Activated CD4-positive, alpha-beta T cell treated with anti-CD3 and anti-CD28 coated beads for 1 hour (primary cell): ENCODE measurements at places on chromosomes 12 and 14.

DNA sequence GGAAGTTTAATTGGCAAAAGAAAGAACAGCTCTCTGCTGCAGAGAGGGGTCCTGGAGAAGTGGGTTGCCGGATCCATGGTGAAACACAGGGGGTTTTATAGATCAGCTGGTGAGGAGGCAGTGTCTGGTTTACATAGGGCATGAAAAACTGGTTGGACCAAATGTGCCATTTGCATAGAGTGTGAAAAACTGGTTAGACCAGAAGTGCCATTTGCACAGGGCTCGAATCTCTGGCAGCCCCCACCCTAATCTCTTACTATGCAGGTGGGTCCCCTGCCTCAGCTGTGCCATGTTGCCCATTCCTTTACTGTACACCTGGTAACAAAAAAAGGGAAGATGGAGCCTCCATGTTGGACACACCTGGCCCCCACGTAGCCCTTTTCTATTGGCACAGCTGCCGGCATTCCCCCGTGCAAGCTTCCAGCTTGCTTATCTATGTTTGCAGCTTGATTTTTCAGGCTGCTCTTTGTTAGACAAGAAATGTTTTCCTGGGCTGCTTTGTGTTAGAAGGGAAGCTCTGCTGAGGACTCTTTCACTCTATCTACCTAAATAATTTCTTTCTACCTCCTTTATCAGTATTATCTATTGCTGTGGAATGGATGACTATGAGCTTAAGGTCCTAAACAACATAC, 61.1 kb upstream of the TMEM132D start:
- DNase-seq = no peak

DNA sequence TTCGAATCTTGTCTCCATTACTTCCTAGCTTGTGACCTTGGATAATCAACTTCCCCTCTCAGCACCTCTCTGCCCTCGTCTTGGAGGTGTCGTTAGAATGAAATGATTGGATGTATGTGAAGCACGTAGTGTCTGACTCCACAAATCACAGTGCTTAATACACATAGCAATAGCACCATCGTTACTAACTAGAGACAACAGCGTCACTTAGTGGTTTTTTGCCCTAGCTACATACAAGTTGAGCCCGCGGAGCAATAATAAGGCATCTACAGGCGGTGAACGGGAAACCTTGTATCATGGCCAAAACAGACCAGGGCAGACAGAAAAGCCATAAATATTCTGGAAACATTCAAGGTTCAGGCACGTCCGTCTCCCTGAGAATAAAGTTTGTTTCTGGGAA, 154.9 kb downstream of the ASCL4 start:
- no peak for DNase-seq

GRCh38 chr12:115942346-115942745, 335.1 kb downstream of the MED13L start:
- DNase-seq = no peak

DNA sequence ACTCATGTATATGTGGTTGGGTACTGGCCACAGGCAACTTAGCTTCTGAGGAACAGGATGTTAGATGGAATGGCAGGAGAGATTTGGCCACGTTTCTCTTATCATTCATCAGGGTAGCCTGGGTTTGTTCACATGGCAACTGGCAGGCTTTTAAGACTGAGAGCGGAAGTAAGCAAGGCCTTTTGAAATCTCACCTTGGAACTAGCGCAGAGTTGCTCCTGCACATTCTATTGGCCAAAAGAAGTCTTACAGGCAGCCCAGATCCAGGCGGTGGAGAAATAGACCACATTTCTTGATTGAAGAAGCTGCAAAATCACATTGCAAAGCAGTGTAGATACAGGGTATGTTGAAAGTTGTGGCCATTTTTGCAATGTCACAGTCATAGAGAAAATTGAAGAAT, 3.7 kb downstream of the CLEC4A start:
- DNase-seq = no peak

DNA sequence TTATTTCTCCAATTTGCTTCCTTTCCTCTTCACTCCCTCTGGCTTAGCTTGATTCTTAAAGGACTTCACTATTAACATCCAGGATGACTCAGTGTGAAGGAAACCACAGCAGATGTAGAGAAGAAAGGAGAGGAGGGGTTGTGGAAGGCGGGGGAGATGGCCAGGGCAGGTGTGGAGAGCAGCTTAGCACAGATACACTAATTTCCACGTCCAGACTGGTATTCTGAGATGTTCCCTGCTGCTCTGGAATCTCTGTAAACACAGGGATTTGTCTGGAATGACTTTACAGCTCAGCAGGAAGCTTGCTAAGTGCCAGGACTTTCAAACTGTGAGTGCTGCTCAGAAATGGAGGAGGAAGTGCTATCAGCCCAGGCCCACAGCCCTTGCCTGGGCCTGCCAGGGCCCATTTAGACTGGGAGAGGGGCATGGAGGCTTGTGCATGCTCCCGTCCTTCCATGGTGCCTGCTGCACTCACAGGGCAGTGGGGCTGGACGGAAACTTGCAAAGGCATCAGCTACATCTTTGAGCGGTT, 202.5 kb upstream of the DDHD1 start:
- DNase-seq = no peak

- DNase-seq = no peak
These were observed 42.2 kb upstream of the APPL2 start for GRCh38 chr12:105278043-105278697.

DNA sequence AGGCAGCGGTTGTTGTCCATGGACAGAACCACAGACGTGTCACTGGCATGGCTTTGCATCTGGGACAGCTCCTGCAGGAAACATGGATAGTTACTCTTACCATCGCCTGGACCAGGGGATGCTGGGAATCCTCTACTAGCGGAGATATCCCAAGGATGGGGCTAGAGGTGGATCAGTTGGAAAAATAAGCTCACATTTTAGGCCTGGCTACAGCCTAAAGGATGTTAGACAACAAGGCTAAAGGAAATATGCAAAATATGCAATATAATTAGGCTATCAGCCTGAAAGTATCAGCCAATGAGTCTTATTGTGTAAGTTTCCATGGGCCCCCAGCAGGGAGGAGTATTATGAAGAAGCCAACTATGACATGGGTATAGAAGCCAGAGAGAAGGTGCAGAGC, 5.0 kb downstream of the KRT76 start:
- DNase-seq = no peak

GRCh38 chr12:121641343-121641630, 15.0 kb downstream of the ORAI1 start:
- DNase-seq = no peak

DNA sequence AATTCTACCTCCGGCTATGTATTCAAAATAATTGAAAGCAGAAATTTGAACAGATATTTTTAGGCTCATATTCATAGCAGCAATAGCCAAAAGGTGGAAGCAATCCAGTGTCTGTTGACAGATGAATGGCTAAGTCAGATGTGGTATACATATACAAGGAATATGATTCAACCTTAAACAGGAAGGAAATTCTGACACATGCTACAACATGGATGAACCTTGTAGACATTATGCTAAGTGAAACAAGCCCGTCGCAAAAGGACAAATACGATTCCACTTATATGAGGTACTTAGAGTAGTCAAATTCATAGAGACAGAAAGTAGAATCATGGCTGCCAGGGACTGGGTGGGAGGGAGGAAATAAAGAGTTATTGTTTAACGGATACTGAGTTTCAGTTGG, 331.6 kb downstream of the PCNX1 start:
- DNase-seq = no peak

DNA sequence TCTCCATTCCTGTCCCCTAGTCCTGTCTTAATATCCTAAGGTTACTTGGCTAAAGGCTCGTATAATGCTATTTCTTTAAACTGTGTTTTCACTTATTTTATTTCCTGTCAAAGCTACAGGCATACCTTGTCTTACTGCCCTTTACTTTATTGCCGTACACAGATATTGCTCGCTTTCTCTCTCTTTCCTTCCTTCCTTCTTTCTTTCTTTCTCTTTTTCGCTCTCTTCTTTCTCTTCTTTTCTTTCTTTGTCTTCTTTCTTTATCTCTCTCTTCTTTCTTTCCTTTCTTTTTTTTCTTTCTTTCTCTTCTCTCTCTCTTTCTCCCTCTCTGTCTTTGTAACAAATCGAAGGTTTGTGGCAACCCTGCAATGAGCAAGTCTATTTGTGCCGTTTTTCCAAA, 123.9 kb upstream of the ARHGAP5 start:
- DNase-seq = no peak

DNA sequence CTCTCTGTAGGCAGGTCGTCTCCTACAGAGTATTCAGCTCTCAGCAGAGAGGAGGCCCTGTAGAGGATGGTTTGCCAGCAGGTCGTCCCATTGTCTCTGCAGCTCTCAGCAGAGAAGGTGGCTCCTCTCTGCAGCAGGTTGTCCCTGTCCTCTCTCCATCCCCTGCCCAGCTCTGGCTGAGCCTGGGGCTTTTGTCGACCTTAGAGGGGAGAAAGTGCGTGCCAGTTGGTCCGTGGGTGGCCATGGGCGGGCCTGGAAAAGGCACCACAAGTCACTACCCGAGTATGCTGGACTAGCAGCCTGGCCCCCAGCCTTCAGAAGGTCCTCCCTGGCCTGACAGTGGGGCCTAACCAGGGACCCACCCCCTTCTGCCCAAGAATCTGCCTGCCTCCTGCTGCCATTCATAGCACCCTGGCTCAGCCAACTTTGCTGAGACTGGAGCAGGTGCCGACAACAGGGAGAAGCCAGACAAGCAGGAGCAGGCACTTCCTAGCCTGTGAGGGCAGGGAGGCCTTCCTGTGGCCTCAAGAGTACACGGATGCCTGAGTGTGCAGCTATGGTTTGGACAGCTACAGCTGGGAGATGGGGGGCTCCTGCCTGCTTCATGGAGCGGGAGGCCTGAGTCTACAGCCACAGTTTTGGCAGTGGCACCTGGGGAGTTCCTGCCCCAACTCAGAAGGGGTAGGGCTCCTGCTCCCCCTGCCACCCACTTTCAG, 59.7 kb upstream of the KCNH3 start:
- no peak for DNase-seq

DNA sequence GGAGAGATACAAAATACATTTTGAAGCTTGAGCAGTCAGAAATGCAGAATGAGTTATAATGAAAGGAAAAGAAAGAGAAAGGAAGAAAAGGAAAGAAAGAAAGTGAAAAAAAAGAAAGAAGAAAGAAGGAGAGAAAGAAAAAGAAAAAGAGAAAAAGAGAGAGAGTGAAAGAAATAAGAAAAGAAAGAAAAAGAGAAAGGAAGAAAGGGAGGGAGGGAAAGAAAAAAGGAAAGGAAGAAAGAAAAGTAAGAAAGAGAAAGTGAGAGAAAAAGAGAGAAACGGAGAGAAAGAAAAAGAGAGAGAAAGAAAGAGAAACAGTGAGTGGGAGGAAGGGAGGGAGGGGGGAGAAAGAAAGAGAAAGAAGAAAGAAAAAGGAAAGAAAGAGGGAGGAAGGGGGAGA, 549.9 kb downstream of the GALC start:
- DNase-seq = no peak

DNA sequence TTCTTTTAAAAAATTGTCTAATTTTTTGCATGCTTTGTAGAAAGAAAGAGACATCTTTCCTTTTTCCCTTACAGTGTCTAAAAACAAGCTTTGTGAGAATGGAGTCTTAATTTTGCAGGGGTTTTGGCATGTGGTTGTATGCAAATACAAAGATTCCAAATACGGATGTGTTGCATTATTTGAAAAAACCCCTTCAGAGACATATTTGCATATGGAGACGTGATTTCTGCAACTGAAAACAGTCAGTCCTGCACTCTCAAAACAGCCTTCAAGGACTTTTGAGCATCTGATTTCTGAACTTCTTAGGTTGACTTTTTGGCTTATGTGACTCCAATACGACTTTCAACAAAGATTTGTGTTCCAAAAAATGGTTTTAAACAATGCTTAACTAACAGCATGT, 7.8 kb downstream of the IRAK3 start:
- DNase-seq = no peak

DNA sequence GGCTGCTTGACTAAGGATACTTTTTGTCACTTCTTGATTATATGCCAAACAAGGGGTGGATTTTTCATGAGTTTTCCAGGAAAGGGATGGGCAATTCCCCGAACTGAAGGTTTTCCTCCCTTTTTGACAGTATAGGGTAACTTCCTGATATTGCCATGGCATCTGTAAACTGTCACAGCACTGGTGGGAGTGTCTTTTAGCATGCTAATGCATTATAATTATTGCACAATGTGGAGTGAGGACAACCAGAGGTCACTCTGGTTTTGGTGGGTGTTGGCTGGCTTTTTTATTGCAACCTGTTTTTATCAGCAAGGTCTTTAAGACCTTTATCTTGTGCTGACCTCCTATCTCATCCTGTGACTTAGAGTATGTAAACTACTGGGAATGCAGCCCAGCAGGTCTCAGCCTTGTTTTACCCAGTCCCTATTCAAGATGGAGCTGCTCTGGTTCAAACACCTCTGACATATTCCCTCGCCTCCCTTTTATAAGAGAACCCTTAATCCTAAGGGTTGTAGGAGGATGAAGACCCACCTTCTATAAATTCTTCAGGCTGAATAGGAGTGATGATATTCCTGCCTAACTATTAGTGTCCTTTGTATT, 471.2 kb downstream of the ATP23 start:
- no peak for DNase-seq

- DNase-seq = no peak
These were observed 147.6 kb downstream of the DPF3 start for GRCh38 chr14:72745991-72746980.

DNA sequence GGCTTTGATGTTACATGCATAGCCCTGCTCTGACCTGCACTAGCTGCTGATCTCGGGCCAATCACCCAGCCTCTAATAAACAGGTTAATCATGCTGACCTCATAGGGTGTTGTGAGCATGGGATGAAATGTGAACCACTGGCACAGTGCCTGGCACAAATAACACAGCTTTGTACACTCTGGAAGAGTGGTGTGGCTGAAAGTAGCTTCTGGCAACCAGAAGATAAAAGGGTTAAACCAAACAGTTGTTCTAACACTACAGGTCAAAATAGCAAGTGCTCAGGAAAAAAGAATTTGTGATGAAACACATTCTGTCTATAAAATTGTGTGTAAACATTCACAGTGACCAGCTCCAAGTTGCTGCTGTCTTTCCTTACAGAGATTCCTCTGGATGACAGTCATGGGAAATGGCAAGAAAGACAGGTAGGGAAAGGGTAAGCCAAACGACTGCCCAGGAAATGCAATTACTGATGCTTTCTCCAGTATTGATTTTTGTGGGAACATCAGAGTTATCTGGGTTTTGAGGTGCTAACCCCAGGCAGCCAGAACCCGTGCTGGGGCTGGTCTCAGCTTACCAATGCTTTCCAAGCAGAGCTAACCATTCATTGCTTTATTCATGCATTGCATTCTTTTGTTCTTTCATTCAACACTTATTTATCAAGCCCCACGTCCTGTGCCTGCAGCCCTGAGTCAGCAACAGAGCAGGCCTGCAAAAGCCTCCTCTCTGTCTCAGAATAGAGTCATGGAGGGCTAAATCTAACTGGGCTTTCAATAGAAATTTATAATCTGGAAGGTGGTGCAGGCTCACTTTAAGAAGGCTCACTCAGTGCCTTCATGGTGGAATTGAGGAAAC, 38.1 kb upstream of the CAPRIN2 start:
- no peak for DNase-seq

GRCh38 chr14:68376067-68376779, 416.6 kb downstream of the ZFP36L1 start:
- no peak for DNase-seq
